ENCODE measurements at places on chromosomes 2 and 18.

DNA sequence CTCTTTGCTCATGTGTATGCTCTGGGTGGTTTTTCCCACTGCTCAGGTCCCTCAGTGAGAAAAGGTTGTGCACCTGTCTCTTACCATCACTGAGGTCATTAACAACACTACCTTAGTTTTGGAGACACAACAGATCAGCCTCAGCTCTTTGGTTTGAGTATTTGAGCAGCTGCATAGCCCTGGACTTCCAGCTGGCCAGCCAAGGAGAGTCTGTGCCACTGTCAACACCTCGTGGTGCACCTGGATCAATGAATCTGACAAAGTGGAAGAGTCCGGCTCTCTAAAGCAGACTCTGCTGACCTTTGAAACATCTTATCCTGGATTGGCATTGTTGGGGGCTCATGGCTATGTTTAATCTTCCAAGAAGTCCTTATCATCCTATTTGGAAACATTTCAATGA is 30.0 kb downstream of the SERPINB8 start:
- no peak for DNase-seq

DNA sequence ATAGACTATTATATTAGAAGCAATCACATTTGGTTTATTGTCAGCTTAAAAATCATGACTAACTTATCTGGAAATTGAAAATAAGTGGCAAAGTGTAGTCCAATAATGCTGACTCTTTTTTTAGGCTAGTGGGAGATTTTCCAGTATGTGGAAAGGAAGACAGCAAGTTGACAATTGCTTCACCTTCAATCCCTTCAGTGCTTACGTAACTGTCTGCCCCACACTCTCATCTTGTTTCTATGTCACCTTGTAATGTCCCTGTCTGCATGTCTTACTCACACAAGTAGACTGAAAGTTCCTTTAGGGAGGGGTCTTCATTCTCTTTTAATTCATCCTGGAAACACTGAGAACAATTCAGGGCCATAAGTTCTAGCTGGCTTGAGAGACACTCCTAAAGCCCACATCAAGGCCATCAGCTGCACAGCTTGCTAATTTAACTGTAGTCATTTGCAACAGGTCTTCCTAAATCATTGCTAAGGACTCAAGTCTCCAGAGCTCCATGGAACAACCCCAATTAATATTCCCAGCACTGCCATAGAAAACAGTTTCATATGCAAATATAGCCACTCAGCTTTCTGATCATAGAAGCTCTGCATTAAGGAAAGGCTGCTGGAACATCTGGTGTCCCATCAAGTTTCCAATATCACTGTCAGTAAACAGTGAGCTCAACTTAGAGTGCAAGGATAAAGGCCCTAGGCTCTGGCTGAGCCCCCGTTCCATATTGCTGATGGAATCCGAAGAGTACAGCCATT is 230.5 kb downstream of the ETAA1 start:
- no peak for DNase-seq

DNA sequence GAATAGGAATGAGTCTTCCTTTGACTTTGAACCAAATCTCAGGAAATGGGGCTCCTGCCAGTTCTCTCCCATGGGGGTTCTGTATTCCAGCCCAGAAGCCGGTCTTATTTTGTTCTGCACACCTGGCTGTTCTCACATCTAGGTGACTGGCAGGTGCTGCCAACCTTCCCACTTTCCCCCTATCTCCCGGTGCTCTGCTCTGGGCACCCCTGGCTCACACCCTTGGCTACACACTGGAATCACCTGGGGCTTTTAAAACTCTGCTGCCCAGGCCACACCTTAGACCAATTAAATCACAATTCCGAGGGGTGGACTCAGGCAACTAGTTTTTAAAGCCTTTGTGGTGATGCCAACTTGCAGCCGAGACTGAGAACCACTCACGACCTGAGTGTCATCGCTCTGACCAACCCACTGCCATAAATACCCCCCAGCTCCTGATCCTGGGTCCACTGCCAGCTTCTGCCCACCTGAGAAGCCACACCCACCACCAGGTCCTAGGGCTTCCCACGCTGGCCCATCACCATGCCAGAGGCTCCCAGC is 69.2 kb downstream of the KCNF1 start:
- no peak for DNase-seq

DNA sequence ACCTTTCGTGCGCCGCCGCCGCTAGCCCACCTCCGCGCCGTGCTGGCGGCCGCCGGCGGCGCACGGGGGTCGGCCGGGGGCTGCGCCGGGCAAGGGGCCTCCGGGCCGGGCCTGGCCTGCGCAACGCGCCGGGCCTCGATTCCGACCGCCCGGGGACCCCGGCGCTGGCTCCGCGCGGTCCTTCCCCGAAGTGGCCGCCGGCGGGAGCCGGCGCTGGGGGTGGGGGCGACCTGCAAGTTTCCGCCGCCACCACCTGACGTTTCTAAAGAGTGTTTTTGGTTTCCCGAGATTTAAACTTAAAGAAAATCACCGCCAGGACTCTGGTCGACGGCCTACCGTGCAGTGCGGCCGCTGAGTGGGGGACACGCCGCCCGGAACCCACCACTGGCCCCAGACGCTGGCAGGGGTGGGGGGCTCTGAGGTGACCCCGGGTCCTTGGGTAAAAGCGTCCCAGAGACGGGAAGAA is 3.8 kb upstream of the GATA6 start:
- no peak for DNase-seq

- DNase-seq: no peak
Measured at GRCh38 chr2:240519396-240520129, 38.2 kb downstream of the ANKMY1 start.

- DNase-seq: no peak
Measured at GRCh38 chr2:18346874-18347273, 213.6 kb downstream of the RDH14 start.

DNA sequence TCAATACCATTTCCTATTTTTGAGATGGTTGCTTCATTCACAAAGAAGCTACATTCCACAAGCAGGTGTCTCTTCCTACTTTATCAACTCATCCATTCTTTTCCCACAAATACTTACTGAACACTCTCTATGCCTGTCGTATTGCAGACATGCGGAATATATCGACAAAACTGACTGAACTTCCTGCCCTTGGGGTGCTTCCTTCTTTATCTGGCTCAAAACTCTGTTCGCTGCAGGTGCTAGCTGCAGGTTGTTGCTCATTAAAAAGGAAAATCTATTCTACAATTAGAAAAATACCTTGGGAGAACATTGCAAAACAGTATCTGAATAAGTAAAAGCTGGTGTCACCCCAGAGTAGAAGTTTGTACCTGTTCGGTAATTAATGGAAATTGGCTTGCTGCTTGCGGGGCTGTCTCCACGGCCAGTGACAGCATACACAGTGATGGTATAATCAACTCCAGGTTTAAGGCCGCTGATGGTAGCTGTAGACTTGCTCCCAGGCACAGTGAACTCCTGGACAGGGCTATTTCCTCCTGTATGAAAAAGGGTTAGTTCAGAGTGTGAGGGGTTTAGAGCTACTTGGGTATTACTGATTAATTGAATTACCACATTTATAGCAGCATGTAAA is 52.1 kb downstream of the FN1 start:
- no peak for DNase-seq

DNA sequence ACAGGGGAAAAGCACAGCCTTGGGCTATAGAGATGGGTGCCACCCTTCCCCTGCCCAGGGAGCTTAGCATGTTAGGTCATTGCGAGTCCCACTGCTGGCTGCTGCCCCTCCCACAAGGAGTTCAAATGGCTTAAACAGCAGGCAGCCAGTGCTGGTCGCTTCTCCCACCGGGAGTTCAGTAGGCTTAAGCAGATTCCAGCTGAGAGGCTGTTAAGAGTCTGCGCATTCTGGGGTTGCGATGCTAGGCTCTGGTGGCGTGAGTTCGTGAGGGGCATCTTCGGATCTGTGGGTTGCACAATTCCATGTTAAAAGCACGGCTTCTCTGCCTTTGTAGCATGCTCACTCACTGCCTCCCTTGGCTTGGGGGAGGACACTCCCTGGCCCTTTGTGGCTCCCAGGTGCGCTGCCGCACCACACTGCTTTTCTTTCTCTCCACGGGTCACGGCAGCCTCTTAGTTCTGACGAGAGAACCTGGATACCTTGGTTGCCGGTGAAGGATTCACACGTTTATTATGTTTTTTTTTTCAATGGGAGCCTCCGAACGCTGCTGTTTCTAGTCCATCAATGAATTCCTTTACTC is 93.2 kb downstream of the UNC80 start:
- DNase-seq: no peak

DNA sequence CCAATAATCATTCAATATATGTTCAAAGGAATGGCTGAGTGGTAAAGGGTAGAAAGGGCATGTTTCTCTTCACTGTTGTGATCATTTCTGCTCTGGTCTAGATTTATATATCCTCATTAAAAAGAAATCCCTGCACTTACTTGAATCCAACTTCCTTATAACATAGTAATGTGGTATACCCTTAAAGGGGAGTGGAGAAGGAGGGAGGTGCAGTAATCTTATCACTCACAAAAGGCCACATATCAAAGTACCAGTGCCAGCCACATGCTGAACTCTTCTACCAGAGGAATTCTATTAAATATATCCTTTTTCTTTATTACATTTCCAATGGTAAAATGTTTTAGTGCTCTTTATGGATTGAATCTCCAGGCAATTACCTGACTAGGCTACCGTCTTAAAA is 3.3 kb downstream of the KATNAL2 start:
- DNase-seq: no peak

DNA sequence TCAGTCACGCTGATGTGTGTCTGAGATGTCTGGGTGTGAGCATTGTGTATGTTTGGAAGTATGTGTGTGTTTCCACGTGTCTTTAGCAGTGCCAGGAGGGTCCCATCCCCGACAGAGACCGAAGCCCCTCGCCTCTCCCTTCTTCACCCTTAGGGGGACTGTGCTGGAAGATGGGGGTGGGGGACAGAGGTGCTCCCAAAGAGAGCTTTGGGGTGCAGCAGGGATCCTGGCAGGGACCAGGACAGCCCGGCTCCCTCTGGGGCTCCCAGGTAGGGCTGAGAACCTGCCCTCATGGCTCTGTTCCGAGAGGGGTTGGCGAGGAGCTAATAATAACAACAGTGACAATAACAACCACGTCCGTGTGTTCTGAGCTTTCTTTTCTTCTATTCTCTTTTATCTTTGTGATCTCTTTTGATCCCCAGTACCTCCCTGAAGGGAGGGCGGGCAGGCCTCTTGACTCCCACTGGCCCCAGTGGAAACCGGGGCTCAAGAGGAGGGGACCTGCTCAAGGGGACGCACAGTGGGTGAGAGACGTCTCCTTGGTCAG is 57.6 kb downstream of the SMAD7 start:
- DNase-seq: no peak

DNA sequence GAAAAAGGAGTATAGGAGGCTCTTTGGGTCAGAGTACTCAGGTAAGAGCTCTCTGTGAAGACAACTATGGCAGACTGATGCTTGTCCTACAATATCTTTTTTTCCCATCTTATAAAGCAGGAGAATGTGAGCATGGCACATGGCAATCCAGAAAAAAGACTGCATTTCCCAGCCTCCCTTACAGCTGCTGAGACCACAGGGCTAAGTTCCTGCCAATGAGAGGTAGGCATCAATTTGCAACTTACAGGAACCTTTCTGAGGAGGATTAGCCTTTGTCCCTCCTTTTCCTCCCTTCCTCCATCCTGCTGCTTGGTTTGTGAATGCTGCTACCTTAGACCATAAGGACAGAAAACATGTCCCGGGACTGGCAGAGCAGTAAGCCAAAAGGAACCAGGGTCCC is 37.8 kb upstream of the ST8SIA5 start:
- no peak for DNase-seq

GRCh38 chr2:98656800-98657199 is 48.4 kb downstream of the UNC50 start:
- no peak for DNase-seq
